ENCODE measurements at places on chromosomes 4 and X.

GRCh38 chrX:7996851-7997250 lies 69.6 kb upstream of the PNPLA4 start:
- no peak for DNase-seq

GRCh38 chrX:2230457-2230856 lies 270.3 kb downstream of the DHRSX start:
- no peak for DNase-seq

- DNase-seq = no peak
Observed at GRCh38 chr4:26573389-26573794, 10.5 kb upstream of the TBC1D19 start.

GRCh38 chrX:103254921-103255493 lies at the start of gene TCEAL8:
Gene TCEAL8, minus strand, starts transcription at chrX:103255155. Its CDS starts 1,176 bp downstream, at chrX:103253979.
- peak; percentile 77 for DNase-seq

GRCh38 chr4:101155368-101155767 lies 192.0 kb downstream of the PPP3CA start:
- DNase-seq = peak; percentile 31

DNA sequence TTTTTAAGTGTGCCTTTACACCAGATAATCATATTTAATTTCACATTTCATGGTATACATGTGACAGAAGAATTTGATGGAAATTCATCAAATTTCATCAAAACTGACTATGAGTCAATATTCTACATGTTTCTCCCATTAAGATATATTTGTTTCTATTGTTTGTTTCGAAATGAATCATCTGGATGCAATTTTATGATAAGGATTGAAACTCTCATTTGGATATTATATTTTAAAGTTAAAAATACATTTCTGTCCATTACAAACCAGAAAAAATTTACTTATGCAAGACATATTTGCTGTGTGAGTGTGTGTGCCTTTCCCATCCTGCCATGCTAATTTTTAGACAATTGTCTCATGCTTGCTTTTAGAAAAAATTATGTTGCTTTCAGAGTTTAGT lies 52.2 kb downstream of the SULT1B1 start:
- DNase-seq = peak; percentile 58

DNA sequence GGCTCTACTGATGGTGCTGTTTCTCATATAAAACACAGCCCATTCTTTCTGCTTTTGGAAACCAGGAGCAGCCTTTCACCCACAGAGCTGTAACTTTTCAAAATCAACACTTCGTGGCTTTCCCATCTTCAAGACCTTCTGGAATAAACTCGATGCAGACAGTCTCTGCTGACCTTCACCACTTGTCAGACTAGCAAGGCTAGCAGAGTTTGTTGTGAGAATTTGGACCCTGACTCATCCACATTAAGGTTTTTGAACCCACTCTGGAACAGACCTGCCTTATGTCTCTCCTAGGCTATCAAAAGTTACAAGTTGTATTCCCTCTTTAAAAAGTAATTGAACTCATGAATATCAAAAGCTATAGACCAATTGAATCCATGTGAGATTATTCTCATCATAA lies 88.6 kb downstream of the MAML3 start:
- no peak for DNase-seq

- DNase-seq = peak; percentile 93
Observed at GRCh38 chrX:155026727-155027508, at the start of gene FUNDC2. Gene FUNDC2, plus strand, starts transcription at chrX:155026844. Its CDS starts 95 bp downstream, at chrX:155026939.

DNA sequence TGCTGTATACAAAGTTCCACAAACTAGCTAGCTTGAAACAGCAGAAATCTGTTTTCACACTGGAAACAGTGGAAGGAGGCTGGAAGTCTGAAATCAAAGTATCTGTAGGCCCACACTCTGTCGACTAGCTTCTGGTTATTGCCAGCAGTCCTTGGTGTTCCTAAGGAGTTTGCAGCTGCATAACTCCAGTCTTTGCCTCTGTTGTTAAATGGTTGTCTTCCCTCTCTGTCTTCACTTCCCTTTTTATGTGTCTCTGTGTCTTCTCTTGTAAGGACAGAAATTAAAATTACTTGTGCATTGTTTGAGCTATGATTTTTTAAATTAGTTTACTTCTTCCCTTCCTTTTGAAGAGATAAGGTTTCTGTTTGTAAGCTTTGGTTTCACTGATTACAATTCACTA lies 8.2 kb downstream of the MTHFD2L start:
- no peak for DNase-seq

- DNase-seq = no peak
Observed at GRCh38 chrX:65196758-65197360, 220.6 kb upstream of the ZC4H2 start.

DNA sequence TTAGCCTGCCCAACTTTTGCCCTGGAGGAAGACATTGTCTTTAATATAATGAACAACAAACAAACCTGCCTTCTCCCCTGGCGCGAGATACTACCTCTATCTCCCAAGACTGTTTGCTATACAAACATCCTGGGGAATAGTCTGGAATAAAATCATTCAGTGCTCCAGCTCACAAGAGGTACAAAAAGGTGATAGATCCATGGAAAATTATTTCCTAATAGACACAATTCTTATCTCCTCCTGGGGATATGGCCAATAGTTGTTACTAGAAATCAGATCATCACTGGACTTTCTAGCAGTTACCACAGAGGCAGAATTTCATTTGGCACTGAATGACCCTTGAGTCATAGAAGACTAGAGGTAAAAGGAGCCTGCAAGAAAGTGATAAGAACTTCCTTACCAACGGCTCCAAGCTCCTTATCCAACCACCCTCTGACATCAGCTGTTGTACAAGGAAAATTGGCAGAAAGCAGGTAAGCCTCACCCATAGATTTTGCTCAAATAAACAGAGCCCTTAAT lies 38.1 kb downstream of the MID1 start:
- no peak for DNase-seq

DNA sequence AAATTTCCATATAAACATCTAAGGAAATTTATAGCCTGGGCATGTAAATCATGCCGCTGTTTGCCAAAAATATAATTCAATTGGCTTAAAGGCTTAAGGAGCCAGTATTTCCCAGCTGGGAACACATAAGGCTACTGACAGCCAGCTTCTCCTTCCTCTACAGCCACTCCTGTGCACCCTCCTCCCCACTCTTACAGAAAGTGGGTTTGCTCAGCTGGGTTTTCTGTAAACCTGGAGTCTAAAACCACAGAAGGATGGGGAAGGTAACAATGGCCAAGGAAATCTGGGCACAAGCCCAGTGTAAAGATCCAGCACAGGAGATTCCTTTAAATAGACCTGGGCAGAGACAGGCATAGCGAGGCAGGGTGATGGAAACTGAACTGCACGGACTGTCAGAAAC lies 18.5 kb downstream of the ACSL1 start:
- no peak for DNase-seq

DNA sequence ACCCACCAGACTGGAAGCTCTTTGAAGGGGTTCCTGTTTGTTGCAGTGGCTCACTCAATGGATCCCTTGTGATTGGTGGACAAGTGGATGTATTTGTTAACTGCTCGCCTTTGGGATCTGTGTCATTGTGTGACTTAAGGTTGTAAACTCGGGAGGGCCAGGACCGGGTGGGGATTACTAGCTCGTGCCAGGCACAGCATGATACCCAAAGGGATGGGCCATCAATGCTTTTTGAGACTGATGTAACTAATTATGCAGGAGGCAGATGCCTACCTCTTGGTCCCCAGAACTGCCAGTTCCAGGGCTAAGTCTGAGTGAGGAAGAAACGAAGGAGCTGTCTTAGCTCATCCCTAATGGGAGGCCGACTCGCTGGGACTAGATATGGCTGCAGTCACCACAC lies 27.7 kb downstream of the UTP14A start:
- DNase-seq = no peak

- no peak for DNase-seq
Observed at GRCh38 chrX:143894938-143895337, 11.1 kb downstream of the UBE2NL start.

DNA sequence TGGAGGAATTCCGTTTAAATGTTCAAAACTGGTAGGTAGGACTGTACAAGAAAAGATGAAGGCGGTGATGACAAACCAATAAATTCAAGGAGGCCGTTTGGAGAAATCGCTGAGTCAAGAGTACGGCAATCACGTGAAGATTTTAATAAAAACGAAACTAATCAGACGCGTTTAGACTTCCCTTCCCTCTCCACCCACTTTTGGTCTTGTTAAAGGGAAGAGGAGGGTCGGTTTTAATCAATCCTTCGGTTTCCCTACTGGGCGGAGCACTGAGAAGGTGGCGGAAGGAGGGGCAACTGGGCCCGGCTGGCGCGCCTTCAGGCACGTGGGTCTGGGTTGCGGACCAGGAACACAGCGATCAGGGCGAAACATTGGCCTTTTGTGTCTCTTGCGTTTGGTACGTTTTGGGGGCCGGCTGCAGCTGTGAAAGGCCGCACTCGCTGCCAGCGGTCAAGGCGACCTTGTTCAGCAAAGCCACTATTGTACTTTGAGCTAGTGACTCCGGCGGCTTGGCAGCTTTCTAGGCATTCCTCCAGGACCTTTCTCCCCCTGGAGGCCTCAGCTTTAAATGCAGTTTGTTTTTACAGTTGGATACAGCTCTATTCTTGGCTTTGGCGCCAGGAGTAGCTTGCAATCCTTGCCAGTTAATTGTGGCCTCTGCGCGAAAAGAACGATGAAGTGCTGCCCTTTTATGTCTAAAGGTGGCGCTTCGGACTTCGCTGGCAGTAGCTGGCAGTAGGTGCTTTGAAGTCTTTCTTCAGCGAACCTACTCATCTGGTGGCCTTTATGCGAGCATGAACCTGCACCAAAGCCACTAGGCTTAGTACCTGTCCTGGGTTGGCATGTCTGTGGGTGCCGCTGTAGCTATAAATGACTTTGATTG lies 16.8 kb upstream of the LAMP2 start:
- peak; percentile 78 for DNase-seq
